ENCODE measurements at places on chromosomes 1 and 21. TPM values are rescaled to one million over a fixed set of nuclear protein-coding genes. Genes with fewer than 3 reads are reported as not detected.

The FCGR1A gene
- total RNA-seq, result 9.8 TPM

The MROH9 gene
- not detected for total RNA-seq

DNA sequence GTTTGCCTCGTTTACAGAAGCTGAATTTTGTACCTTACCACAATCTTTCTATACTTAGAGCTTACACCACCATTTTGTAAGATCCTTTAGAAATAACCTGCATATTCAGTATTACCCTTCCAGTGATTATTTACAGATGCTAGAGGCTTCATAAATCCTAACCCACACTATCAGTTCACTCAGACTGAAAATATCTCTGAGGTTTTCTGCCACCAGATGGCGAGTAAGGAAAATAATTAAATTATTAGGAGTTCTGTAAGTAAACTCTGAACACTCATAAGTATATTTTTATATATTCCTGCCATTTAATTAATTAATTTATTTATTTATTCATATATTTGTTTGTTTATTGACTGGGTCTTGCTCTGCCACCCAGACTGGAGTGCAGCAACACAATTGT, 1635.2 kb downstream of the PLA2G4A start:
- DNase-seq, result no peak

DNA sequence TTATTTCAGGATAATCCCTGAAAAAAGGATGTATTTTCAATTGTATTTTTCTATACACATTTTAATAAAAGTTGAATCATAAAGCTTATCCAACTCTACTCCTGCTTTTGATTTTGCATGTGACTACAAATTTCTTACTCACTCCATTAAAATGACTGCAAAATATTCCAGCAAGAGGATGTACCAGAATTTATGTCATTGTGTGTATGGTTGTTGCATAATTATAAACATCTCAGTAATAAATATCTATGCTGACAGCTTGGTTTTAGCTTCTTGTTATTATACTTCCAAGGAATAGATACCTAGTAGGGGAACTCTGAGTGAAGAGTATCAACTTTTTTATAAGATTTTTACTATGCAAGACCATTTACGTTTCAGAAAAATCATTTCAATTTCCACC, 463.2 kb upstream of the RUNX1 start:
- no peak for DNase-seq

GRCh38 chr1:21511579-21512522, 2.6 kb downstream of the ALPL start:
- no peak for DNase-seq

GRCh38 chr1:58781541-58782177, 2.2 kb downstream of the JUN start:
- DNase-seq, result no peak

DNA sequence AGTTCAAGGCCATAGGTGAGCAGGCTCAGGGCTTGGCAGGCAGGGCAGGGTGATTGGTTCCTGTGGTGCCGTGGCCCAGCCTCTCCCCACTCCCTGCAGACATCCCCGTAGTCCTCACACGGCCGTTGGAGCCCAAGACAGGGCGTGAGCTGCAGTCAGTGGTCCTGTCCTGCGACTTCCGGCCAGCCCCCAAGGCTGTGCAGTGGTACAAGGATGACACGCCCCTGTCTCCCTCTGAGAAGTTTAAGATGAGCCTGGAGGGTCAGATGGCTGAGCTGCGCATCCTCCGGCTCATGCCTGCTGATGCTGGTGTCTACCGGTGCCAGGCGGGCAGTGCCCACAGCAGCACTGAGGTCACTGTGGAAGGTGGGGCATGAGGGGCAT, 71.9 kb downstream of the OBSCN start:
- no peak for DNase-seq

Measured in occipital lobe (tissue), 3 donors.